ENCODE measurements at places on chromosomes 3 and 15.
A peak's percentile ranks its signal among the peaks of the same experiment; 100 is the strongest.

- no peak for DNase-seq
These were observed 424.9 kb upstream of the ALCAM start for GRCh38 chr3:104941785-104942184.

DNA sequence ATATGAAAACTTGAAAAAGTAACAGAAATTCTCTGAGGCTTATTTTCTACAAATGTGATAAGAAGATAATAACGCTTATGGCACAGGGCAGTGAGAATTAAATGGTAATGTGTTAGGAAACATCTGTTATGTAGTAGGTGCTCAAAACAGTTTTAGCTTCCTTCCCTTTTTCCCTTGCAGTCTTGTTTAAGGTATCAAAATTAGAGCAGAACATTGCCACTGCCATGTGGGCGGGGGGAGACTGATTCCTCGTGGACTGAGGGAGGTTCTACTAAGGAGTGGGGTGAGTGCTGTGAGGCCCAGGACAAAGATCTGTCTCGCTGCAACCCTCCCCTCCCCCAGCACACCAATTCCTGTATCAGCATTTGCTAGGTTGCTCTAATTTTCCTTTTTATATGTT lies 702.4 kb downstream of the TUSC7 start:
- DNase-seq = no peak

GRCh38 chr15:69762373-69763148 lies 309.9 kb downstream of the RPLP1 start:
- DNase-seq = no peak

- DNase-seq = peak; percentile 1
These were observed 36.6 kb upstream of the MAGEF1 start for GRCh38 chr3:184748219-184749135.

DNA sequence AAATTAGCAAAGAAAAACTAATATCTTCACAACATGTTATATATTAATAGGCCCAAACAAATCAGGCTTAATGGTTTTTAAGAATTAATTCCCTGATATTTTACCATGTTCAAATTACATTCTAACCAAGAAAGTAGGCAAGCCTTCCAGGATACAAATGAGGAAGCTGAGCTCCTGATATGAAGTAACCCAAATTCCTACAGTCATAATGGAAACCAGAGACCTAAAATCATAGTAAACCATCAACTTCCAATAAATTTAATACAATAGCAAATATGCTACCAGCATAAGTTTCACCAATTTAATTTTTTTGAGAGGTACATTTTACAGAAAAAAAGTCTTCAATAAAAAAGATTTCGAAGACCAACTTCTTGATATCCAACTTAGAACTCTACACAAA lies 3.8 kb downstream of the DCBLD2 start:
- no peak for DNase-seq

- DNase-seq = peak; percentile 79
These were observed at the start of gene CEMIP for GRCh38 chr15:80778964-80779657. CEMIP (plus strand) TSS chr15:80779370; CDS start chr15:80873880, 94,510 bp downstream.

DNA sequence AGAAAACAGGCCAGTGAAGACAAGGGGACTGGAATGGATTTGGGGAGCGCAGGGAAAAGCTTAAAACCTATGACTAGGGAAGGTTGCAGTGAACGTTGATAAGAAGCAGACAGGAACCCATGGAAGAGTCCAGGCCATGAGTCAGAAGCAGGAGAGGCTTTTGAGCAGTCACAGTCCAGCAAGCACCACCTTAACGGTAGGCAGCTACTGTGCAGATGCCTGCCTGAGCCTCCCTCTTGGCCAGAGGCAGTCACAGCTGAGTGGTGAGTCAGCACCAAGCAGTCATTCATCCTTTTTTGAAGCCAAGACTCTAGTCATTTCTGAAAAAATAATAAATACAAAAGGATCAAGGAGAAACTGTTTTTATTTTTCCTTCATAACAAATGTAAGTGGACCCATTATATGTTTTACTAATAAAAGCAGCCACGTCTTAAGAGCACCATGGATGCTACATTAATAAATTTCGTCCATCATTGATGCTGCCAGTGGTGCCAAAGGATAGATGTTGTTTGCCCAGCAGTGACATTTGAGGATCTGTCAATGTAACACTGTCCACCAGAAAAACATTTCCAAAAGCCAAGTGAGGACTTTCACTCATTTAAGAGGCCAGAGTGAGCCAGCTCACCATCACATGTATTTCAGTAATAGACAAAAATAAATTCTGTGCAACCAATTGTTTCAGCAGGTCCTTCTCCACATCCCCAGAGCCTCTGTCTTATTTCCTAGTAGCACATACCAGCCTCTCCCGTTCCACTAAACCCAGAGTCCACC lies 42.1 kb upstream of the ACTC1 start:
- no peak for DNase-seq

GRCh38 chr3:103385961-103386656 lies 951.3 kb downstream of the ZPLD1 start:
- DNase-seq = no peak

- no peak for DNase-seq
These were observed 18.4 kb upstream of the CCR2 start for GRCh38 chr3:46335541-46335940.

DNA sequence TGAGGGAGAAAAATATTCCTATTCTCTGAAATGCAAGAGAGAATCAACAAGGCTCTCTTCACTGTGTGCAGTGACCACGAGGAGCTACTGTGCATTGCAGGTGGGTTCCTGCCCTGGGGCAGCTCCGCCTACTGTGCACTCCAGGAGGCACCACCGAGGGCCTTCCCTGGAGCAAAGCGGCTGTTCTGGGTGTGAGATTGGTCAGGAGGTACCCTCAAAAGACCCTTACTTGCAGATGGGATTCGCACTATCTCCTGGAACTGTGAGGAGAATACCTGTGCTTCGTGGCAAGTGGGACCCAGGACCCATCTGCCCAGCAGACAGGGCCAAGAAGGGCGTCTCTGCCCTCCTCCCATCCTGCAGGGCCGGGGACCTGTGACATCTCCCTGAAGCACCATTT lies 68.9 kb downstream of the CYFIP1 start:
- DNase-seq = no peak

DNA sequence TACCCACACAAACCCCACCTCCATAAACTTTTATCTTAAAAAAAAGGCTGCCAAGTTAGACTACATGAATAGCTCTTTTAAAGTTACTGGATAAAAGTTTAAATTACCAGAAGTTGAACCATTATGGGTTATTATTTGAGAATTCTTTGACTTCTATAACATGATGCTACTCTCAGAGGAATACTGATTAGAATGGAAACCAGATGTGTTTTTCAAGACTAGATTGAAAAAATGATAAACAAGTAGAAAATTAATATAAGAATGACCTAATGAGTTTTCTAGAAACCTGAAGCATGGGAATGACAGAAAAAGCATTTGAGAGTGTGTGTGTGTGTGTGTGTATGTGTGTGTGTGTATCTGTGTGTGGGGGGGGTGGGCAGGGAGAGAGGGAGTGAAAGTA lies 12.4 kb upstream of the FGF7 start:
- DNase-seq = no peak

- peak; percentile 44 for DNase-seq
These were observed 2.8 kb downstream of the DUSP7 start for GRCh38 chr3:52053307-52054304.

DNA sequence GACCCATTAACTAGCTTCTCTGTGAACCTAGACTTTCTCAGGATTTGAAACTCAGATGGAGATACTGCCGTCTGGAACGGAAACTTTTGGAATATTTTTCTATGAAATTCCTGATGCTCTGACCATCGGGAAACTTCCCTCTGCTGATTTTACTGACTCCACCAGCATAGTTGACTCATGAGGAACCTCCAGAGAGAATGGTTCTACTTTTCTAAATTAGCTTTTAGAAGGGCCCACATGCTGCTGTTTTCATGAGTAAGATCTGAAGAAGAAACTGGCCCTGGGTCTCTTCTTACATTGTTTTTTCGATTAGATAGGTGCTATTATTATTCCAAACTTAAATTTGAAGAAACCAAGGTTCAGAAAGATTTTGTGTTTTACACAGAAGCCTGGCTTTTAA lies 326.3 kb upstream of the NR2E3 start:
- DNase-seq = no peak

DNA sequence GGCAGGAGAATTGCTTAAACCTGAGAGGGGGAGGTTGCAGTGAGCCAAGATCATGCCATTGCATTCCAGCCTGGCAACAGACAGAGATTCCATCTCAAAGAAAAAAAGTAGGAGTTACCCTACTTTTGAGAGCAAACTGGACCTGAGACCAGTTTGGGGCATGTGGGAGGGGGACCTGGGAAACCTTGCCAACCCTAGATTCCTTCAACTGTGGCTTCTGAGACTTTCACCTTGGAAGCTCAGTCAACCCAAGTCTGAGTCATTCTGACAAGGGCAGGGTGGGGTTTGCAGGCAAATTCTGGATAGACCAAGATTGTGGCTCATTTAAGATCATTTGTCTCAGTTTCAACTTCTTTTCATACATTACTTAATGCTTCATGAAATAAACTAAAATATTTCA lies 23.8 kb upstream of the SIAH2 start:
- no peak for DNase-seq

DNA sequence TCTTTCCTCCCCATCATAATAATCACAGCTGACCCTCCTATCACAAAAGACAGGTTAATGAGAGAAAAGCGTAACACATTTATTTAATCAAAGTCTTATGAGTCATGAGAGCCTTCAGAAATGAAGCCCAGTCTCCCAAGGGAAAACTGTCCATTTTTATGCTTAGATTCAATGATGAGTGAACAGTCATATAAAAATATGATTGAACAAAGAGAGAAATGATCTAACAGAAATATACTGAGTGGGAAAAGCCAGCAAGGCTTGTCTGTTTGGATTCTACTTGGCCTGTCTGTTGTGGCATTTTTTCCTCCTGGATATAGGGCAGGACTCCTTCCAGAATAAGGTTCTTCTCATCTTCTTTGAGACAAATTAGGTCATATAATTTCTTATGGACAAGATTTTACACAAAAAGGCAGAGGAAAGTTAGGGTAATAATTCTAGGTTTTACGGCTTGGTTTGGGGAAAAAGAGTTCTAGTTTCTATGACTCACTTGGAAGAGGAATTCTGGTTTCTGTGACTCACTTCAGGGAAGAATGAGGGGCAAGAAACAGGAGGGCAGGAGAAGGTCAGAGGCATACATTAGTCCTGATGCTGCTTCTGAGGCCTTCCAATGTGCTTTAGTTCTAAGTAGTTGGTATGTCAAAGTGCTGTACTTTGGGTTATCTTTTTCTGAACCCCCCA lies 534.2 kb downstream of the ZIC1 start:
- no peak for DNase-seq

DNA sequence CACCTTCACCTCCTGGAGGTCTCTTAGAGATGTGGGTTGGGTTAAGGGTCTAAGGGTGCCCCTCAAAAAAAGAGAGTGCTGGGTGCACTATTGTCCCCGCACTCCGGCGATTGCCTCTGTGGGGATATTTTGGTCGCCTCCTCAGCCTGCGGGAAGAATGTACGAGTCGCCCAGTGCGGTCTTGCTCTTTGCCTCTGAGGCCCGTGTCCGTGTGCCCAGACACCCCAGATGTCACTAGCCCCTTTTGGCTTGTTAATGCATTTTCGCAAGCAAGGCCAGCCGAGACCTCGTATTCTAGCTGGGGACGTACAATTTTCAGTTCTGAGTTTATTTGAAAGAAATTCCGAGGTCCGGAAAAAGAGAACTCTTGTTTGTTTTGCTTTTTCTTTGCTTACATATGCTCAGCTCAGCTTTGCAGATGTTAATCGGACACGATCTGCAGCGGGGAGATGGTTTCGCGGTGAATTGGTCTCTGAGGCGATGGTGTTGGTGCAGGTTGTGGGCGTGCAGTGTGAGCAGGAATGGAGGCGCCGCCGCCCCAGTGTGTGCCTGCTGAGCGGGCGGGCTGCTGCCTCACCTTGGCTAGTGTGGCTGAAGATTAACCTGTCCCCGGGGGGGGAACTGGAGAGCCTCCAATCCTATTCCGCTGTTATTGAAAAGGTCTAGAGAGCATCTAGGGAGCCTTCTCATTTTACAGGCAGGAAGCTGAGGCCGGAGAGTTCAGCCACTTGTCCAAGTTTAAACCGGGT lies 1.4 kb downstream of the ST6GAL1 start:
- peak; percentile 30 for DNase-seq

DNA sequence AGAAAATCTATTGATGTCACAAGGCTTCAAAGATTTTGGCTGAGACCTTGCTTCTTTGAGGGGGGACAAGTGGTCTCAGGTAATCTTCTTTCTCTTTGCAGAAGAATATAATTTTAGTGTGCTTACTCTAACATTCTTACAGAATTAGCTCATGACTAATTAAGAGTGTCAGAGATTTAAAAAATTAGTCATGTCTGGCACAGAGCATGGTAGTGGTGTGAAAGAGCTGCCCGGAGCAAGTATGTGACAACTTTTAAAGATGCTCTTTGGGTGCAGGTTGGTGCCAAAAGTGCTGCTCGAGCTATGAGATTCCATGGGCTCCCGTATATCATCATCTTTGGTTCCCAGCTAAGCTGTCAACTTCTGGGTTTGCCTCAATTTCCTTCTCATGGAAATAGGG lies 31.1 kb downstream of the CYP19A1 start:
- DNase-seq = no peak

DNA sequence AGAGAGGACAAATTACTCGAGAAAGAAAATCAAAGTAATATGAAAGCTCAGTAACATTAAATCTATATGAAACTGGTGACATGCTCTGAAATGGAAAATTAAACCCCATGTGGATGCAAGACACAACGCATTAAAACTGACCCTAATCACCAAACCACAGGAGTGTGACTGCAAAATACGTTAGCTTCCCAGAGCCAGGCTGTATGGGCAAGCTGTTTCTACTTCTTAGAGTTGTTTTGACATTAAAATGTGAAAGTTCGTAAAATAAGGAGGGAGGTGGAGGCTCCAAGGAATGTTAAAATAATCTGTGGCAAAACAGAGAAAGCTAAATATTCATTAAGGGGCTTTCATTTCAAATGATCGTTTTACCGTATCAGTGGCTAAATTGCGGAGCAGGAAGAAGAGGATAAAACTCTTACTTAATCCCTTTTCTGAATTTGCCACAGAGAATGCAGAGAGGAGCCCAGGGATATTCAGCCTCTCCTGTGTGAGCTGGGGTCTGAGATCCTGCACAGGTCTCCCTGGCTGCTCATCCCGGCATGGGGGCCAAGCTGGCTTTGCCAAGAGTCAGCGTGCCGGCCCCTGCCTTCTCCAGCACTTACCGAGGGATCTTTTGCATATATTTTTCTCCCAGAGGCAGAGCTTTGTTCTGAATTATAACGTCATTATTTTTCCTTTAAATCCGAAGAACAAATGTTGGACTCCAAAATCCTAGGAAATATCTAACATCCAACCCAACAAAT lies 239.8 kb upstream of the THBS1 start:
- no peak for DNase-seq

GRCh38 chr15:87752250-87752951 lies 504.1 kb downstream of the NTRK3 start:
- DNase-seq = no peak

DNA sequence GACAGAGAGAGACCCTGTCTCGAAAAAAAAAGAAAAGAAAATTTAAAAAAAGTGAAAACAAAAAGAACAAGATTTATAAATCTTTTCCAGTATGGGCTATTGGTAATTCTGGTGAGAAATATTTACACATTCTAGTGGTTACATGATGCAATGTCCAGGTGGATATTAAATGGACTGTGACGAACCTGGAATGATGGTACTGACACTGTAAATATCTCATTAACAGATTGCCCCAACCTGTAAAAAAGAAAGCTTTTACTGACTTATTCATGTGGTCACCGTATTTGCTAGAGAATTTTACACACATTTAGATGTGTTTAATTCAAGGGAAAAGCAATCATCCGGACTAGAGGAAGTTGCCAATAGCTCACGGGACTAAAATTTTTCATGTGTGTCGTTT lies 162.1 kb upstream of the LRIG1 start:
- DNase-seq = no peak

All from ovary (tissue), 10 donors.